ENCODE measurements at places on chromosomes 2 and 18.

DNA sequence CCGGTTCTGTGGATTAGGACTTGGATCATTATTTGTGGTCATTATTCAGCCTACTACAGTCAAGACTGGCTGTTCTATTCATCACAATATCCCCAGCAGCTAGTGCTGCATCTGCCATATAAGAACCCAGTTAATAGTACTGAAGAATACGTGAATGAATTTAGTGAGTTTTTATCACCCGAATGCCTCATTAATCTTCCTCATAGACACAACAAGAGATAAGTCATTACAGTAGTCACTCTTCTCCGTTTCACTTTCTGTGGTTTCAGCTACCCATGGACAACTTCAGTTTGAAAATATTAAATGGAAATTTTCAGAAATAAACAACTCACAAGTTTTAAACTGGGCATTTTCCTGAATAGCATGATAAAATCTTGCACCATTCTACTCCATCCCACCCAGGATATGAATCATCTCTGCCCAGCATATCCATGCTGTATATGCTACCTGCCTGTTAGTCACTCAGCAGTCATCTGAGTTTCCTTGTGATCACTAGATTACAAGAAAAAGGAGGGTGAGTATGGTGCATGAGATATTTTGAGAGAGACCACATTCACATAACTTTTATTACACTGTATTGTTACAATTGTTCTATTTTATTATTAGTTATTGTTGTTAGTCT lies 363.7 kb upstream of the CHAC2 start:
- DNase-seq = no peak

GRCh38 chr2:118315606-118316005 lies 227.3 kb downstream of the INSIG2 start:
- DNase-seq = no peak

GRCh38 chr2:101718993-101719571 lies 21.6 kb downstream of the MAP4K4 start:
- no peak for DNase-seq

DNA sequence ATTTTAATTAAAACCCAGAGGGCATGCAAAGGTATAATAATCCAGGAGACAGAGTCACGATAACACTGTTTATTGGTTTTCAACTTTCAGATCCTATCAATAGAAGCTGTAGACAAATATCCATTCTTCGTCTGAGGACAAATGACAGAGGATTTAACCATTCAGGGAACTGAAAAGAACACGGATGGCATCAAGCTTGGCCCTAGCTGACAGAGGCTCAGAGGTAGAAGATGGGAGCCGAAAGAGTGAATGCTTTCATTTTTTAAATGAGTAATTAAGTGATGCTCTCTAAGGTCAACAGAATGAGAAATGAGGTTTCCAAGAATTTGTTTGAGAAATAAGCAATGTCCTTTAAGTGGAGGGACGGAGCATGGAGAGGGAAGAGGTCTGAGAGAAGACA lies 62.1 kb downstream of the BCL2 start:
- no peak for DNase-seq

DNA sequence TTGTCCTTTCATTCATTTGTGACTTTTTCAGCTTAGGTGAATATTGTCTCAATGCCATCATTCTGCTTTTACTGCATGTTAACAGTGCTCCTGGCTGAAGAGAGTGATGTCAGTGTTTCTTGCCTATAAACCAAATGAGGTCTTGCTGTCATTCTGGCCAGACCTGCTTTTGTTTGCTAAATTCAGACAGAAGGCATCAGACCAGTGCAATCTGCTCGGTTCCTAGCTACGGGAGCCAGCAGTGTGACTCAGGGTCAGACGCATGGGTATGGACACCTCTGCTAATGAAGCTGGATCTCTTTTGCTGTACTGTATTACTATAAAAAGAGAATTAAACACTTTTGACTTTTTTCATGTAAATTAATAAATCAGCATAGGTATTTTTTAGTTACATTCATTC lies 178.9 kb downstream of the TMEM182 start:
- DNase-seq = no peak

GRCh38 chr18:11489266-11489899 lies 120.0 kb upstream of the SLC35G4 start:
- DNase-seq = no peak

DNA sequence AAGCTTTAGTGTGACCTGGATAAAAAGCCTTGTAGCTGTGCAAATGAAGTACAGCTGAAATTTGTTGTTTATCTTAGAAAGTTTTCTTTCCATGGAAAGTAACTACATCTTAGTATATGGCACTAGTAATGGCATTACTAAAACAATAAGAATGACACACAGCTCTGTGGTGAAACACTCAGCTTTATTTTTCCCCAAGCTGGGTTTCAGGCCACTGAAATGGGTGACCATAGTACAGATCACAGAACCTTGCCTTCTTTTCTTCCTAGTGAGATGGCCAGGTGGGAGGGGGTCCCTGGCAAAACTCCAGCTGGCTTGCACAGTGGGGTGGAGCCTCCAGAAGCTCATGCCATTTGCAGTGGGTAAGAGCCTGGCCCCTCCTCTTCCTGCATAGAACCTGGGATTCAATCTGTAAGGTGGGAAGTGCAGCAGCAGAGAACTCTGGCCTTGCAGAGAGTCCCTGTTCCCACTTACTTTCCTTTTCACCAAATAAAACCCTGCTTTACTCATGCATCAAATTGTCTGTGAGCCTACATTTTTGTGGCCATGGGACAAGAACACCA lies 17.6 kb upstream of the GRP start:
- DNase-seq = no peak

GRCh38 chr2:155651851-155652250 lies 680.7 kb downstream of the NR4A2 start:
- no peak for DNase-seq

All from NCI-H524 (cell line).